ENCODE measurements at places on chromosomes 2 and 18. TPM values are rescaled to one million over a fixed set of nuclear protein-coding genes. Genes with fewer than 3 reads are reported as not detected.

Gene SERPINB3
- 0.11 TPM for total RNA-seq

Gene ADAM17
- 25.9 TPM for total RNA-seq

Gene TMEFF2
- 2.3 TPM for total RNA-seq

Gene IGFBP5
- total RNA-seq: 12.5 TPM

Gene SLC4A5
- 1.2 TPM for total RNA-seq

Gene CCDC102B
- 3.1 TPM for total RNA-seq

Gene ASXL3
- 0.35 TPM for total RNA-seq

Gene ANKZF1
- total RNA-seq: 56.9 TPM

Gene ATP6V1C2
- total RNA-seq: 1.2 TPM

Gene EGR4
- 0.09 TPM for total RNA-seq

Gene CNNM3
- total RNA-seq: 34.9 TPM

Gene SCYGR4
- not detected for total RNA-seq

Gene ASPRV1
- 1.1 TPM for total RNA-seq

Gene DPP10
- total RNA-seq: 6.0 TPM

Gene CGREF1
- 4.0 TPM for total RNA-seq

Gene GCFC2
- 14.4 TPM for total RNA-seq

Gene HOXD3
- total RNA-seq: not detected

Gene AQP12A
- not detected for total RNA-seq

Gene ACSL3
- total RNA-seq: 100 TPM

Gene LBH
- total RNA-seq: 34.7 TPM

Gene DPYSL5
- 9.2 TPM for total RNA-seq

Gene CNGA3
- not detected for total RNA-seq

Gene MDH1B
- total RNA-seq: 1.6 TPM

Gene EIF5B
- 68.8 TPM for total RNA-seq

Gene KCNG2
- 0.34 TPM for total RNA-seq

Gene C2orf80
- total RNA-seq: 0.39 TPM

Gene TBR1
- not detected for total RNA-seq

Gene FOXD4L1
- 0.09 TPM for total RNA-seq

Gene CHN1
- total RNA-seq: 26.1 TPM

Gene FBXO36
- total RNA-seq: 4.0 TPM

Gene ANKRD36B
- total RNA-seq: 10.4 TPM

Gene CFC1
- not detected for total RNA-seq

Gene ASB18
- not detected for total RNA-seq

Gene SGPP2
- total RNA-seq: 0.11 TPM

Gene NAT8
- total RNA-seq: not detected

Gene PAX8
- 0.66 TPM for total RNA-seq

Gene DCDC2C
- total RNA-seq: not detected

Gene TGFA
- 3.0 TPM for total RNA-seq

Gene COL6A3
- 3.9 TPM for total RNA-seq

Gene FER1L5
- 1.1 TPM for total RNA-seq

Gene ARHGEF4
- 18.1 TPM for total RNA-seq

Gene SKA1
- total RNA-seq: 15.7 TPM

Gene AFF3
- total RNA-seq: 1.2 TPM

Gene SIGLEC15
- total RNA-seq: 0.48 TPM

Gene ATP8B1
- total RNA-seq: 5.6 TPM

Gene PIEZO2
- 10.7 TPM for total RNA-seq

Gene RTN4
- total RNA-seq: 202 TPM

Gene RAB17
- 140 TPM for total RNA-seq

Gene FZD7
- 153 TPM for total RNA-seq

Gene CRYBA2
- not detected for total RNA-seq

Gene SMYD1
- not detected for total RNA-seq

Gene NDC80
- total RNA-seq: 43.0 TPM

Gene CTNNA2
- 3.8 TPM for total RNA-seq

Gene CNRIP1
- total RNA-seq: 1.6 TPM

Gene SLC11A1
- 0.55 TPM for total RNA-seq

Gene SRD5A2
- total RNA-seq: 0.05 TPM

Gene ANKRD36
- 14.4 TPM for total RNA-seq

Gene NRP2
- total RNA-seq: 19.9 TPM

Data from WTC11 (cell line).